ENCODE measurements at places on chromosomes 3 and 15. TPM values are rescaled to one million over a fixed set of nuclear protein-coding genes. Genes with fewer than 3 reads are reported as not detected.

The SOX14 gene
- not detected for total RNA-seq

The PLA2G4E gene
- not detected for total RNA-seq

The DCP1A gene
- 33.0 TPM for total RNA-seq

The ETV5 gene
- total RNA-seq: 2.5 TPM

The SHQ1 gene
- total RNA-seq: 16.7 TPM

The FSTL1 gene
- 0.35 TPM for total RNA-seq

The MBNL1 gene
- 305 TPM for total RNA-seq

The CACNA1D gene
- 3.2 TPM for total RNA-seq

The FYTTD1 gene
- total RNA-seq: 45.1 TPM

The NR2E3 gene
- not detected for total RNA-seq

The ALS2CL gene
- total RNA-seq: 6.9 TPM

The TAGLN3 gene
- total RNA-seq: 0.18 TPM

The SLC28A1 gene
- not detected for total RNA-seq

The STARD9 gene
- total RNA-seq: 8.2 TPM

The GOLGA6A gene
- total RNA-seq: not detected

The RHOV gene
- not detected for total RNA-seq

The KLHDC8B gene
- total RNA-seq: 1.4 TPM

Measured in activated CD4-positive, alpha-beta memory T cell treated with anti-CD3 and anti-CD28 coated beads, Interleukin-2, amount 10 ng/mL, durations not matched to agents 7 days and 5 days (primary cell).